ENCODE measurements at places on chromosomes 12 and 14.

- H3K36me3 ChIP-seq, result peaks cover 75% of the 10 kb centered on the region
- no peak for DNase-seq
- H3K4me3 ChIP-seq, result no peak overlapping the region
- no peaks in the 10 kb centered on the region for H3K27me3 ChIP-seq
- H3K4me1 ChIP-seq, result no peaks in the 10 kb centered on the region
Observed at GRCh38 chr12:128797119-128798118, 26.3 kb downstream of the SLC15A4 start.

GRCh38 chr12:74119811-74120362, 417.7 kb upstream of the ATXN7L3B start:
- no peak overlapping the region for H3K4me3 ChIP-seq
- no peak for DNase-seq
- H3K4me1 ChIP-seq, result no peaks in the 10 kb centered on the region
- no peaks in the 10 kb centered on the region for H3K36me3 ChIP-seq

GRCh38 chr14:45811155-45811554, 558.2 kb upstream of the MIS18BP1 start:
- no peaks in the 10 kb centered on the region for H3K36me3 ChIP-seq
- H3K27ac ChIP-seq, result no peak overlapping the region
- no peaks in the 10 kb centered on the region for H3K4me1 ChIP-seq
- no peak overlapping the region for H3K4me3 ChIP-seq

- no peaks in the 10 kb centered on the region for H3K27me3 ChIP-seq
- H3K4me3 ChIP-seq, result no peak overlapping the region
- H3K27ac ChIP-seq, result no peak overlapping the region
- peaks cover 11% of the 10 kb centered on the region for H3K36me3 ChIP-seq
- no peaks in the 10 kb centered on the region for H3K4me1 ChIP-seq
Observed at GRCh38 chr14:66920196-66920595, 269.0 kb upstream of the GARIN2 start.

GRCh38 chr12:47698055-47698454, 7.8 kb downstream of the RPAP3 start:
- H3K4me1 ChIP-seq, result peaks cover 3% of the 10 kb centered on the region
- H3K4me3 ChIP-seq, result no peak overlapping the region
- no peaks in the 10 kb centered on the region for H3K27me3 ChIP-seq
- DNase-seq, result no peak

GRCh38 chr14:103436533-103436932, 51.3 kb downstream of the MARK3 start:
- H3K27ac ChIP-seq, result no peak overlapping the region
- H3K4me1 ChIP-seq, result no peaks in the 10 kb centered on the region
- no peak for DNase-seq
- H3K4me3 ChIP-seq, result no peak overlapping the region

DNA sequence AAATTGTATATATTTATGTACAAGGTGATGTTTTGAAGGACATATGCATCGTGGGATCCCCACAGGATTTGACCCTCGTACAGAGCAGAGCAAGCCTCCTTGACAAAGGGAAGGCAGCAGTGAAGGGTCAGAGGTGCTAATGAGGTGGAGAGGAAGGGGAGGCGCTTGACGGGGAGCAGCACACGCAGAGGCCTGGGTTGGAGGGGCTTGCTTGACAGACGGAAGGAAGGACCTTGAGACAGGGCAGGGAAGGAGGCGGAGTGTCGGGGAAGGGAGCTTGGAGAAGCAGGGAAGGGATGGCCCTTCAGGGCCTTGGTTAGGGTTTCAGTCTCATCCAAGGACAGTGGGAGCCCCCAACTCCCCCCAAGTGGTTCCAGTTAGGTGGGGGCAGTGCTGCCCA, 52.6 kb downstream of the ZNF664 start:
- no peak for DNase-seq
- H3K27ac ChIP-seq, result no peak overlapping the region
- no peaks in the 10 kb centered on the region for H3K36me3 ChIP-seq
- no peaks in the 10 kb centered on the region for H3K27me3 ChIP-seq
